ENCODE measurements at places on chromosomes 6 and 20.

- DNase-seq, result no peak
These were observed 130.1 kb upstream of the NEDD9 start for GRCh38 chr6:11362564-11362963.

GRCh38 chr6:106539936-106540335 is 89.4 kb downstream of the RTN4IP1 start:
- DNase-seq, result no peak

DNA sequence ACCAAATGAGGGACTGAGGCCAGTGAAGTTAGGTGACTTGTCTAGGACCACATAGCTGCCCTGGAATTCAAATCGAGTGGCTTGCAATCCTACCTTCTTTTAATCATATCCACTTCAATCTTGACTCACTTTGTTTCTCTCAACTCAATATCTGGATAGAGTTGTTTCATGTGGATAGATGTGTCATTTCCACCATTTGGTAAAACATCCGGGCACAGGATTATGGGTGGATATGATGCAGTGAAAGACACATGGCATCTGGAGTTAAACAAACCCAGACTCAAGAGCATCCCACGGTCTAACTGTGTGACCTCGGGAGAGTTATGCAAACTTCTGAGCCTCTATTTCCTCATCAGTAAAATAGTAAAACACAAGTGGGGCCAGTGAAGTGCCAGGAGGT is 103.6 kb upstream of the CNKSR3 start:
- DNase-seq, result no peak

DNA sequence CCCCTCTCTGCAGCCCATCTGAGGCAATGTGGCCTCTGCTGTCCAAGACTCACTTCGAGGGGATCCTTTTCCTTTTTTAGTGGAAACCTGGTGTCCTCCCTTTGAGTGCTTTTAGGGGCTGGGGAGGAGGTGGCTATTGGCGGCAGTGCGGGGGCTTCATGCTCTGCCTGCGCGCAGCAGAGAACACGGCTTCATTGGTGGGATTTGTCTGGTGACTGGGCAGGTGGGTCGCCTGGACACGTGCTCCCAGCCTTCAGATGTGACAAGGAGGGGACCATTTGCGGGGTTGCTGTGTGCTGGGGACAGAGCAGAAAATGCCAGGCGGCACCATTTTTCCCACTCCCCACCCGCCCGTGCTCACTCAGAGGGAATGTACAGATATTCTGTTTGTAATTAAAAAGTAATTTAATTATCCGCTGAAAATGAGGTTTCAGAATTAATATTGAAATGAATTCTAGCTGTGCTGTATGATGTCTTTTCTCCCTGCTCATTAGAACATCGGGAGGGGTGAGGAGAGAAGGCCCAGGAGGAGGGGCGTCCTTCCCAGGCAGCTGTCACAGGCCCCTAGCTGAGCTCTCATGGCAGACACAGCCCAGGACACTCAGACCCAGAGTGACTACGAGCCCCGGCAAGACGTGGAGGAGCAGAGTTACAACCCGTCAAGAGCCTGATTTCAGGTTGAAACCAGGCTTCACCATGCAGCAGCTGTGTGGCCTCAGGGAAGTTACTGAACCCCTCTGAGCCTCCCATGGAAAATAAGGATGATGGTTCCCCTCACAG is 417.2 kb upstream of the SULF2 start:
- no peak for DNase-seq

DNA sequence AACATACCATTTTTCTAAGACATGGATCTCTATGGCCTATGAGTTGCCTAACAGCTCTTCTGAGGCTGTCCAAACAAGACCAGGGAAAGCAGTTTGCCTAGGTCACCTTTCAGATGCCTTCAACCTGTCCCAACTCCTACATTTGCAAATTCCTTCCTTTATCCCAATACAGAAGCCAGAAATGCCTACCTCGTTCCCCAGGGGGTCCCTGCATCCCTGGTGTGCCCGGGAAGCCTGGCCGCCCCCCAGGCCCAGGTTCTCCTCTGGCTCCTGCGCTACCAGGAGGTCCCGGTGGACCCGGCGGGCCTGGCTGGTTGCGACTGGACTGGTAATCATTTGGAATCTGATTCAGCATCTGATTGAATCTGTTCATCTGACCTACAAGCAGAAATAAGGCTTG is 115.9 kb downstream of the COL12A1 start:
- no peak for DNase-seq

DNA sequence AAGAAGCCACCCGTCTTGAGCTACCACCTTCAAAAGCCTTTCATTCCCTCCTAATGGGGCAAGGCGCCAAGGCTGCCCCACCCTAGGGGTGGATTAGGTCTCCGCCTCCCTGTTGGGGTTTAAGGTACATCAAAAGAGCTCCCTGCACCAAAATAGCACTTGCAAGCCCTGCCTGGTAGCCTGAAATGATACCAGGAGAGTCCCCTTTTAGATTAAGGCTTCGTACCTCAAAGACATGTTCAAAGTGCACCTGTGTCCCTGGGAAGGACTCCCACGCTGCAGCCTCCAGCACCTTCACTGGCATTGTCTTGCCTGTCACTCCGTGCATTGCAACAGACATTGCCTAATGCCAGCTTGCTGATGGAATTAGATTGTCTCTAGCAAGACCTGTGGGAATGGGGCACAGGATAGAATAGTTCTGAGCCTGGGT is 15.7 kb upstream of the CDKN1A start:
- peak; percentile 37 for DNase-seq

- DNase-seq, result no peak
These were observed 223.3 kb downstream of the BMP7 start for GRCh38 chr20:57043091-57043490.

GRCh38 chr6:125271486-125272159 is 30.1 kb downstream of the HDDC2 start:
- no peak for DNase-seq

- DNase-seq, result peak; percentile 92
These were observed 46.2 kb upstream of the TRIM26 start for GRCh38 chr6:30259140-30260035.

GRCh38 chr6:158762787-158763433 is 56.3 kb downstream of the EZR start:
- no peak for DNase-seq

DNA sequence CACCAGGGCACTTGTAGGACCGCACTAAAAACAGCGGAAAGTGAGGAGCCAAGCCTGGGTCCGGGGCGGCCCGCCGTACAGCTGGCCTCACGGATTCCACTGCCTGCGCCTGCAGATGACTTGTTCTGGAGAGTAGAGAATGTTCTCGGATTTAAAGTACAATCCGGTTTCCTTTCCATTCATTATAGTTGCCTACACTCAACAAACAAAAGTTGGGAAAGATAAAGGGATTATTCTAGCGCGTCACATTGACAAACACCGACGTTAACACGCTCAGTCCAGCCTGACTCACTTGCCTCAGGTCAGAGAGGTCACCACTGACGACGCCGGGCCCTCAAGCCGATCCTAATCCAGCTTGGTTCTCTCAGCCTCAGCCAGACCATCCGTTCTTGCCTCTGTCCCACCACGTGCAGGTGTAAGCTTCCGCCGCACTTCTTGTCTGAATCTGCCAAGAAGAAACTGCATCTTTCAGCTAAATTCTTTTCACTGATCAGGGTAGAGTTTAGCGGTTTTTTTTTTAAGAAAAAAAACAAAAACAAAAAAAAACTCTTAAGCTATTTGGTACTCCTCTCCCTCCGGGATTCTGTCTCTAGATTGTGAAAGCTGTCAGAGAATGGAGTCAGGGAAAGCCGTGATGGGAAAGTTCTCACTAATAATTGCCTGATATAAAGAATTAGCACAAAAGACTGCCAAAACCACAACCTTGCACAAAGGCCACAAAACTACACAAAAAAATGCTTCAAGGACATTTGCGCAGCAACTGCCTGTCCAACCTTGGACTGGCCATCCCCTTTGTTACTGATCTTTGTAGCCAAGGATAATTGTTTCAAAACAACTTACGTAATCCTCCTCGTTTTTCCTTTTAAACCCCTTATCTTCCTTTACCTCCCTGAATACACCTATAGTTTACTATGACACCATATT is 1.1 kb upstream of the PHF10 start:
- DNase-seq, result no peak

GRCh38 chr20:39489986-39490560 is 527.9 kb downstream of the DHX35 start:
- DNase-seq, result no peak

DNA sequence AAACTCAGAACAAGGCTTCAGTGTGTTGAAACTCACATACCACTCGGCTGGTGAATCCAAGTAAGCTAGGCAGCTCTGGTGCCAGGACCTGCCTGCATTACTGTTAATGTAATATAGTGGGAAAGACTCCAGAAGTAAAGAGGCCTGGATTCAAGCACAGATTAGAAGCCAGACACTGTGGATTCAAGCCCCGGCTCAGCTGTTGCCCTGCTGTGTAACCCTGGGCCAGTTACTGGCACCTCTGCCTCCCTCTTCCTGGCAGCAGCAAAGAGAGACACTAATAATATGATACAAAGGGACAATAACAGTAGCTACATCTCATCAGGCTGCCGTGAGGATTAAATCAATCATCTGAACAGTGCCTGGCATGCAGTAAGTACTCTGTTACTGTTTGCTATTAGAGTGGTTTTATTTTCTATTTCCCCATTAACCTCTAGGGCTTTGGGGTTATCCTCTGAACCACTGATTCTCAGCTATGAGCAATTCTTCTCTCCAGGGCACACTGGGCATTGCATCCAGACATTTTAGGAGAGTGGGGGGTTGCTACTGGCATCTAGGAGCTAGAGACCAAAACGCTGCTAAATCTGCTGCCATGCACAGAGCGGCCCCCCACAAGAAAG is 92.9 kb downstream of the ZMYND8 start:
- DNase-seq, result no peak

DNA sequence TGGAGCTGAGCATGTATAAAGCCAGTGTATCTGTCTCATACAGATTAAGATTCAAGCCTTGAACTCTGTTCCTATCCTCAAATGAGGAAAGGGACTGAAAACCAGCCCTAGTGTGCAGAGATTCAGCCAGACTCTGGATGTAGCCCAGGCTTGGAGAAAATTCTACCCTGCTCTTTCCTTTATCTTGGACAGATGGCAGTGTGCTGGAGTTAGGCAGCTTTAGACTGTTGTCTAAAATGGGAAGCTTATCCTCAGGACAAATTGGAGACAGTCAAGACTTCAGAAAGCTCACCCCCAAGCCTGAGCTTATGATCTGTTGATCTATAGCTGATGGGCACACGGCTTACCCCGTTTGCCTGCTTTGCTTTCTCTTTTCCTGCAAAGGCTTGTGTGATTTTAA is 1057.6 kb downstream of the KIF16B start:
- DNase-seq, result no peak

DNA sequence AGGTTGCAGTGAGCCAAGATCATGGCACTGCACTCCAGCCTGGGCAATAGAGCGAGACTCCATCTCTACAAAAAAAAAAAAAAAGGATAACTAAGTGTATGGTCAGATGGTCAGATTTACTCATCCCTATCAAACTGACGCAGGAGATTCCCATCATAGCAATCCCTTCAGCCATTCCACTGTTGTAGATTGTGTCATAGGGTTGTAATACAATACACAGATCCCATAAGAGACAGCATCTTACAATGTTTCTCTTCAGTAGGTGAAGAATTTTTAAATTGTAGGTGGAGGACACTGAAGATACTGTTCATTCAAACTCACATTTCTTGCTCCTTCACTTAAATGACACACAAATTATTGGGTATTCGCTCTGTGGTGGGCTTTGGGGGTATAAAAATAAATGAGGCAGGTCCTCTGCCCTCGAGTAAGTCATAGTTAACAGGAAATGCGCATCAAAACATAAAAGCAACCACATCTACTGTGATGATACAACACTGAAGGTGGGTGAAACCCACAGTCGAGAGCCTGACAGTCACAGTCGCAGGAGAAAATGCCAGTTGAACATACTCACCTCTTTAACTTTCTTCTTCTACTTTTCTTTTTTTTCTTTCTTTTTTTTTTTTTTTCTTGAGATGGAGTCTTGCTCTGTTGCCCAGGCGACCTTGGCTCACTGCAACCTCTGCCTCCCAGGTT is 205.5 kb downstream of the ZNF217 start:
- DNase-seq, result no peak

- DNase-seq, result no peak
These were observed 157.1 kb upstream of the CENPW start for GRCh38 chr6:126182650-126183311.
